NCI-H460 (cell line): ENCODE measurements at places on chromosomes 2 and 18. TPM values are rescaled to one million over a fixed set of nuclear protein-coding genes. Genes with fewer than 3 reads are reported as not detected.
A peak's percentile ranks its signal among the peaks of the same experiment; 100 is the strongest.

DNA sequence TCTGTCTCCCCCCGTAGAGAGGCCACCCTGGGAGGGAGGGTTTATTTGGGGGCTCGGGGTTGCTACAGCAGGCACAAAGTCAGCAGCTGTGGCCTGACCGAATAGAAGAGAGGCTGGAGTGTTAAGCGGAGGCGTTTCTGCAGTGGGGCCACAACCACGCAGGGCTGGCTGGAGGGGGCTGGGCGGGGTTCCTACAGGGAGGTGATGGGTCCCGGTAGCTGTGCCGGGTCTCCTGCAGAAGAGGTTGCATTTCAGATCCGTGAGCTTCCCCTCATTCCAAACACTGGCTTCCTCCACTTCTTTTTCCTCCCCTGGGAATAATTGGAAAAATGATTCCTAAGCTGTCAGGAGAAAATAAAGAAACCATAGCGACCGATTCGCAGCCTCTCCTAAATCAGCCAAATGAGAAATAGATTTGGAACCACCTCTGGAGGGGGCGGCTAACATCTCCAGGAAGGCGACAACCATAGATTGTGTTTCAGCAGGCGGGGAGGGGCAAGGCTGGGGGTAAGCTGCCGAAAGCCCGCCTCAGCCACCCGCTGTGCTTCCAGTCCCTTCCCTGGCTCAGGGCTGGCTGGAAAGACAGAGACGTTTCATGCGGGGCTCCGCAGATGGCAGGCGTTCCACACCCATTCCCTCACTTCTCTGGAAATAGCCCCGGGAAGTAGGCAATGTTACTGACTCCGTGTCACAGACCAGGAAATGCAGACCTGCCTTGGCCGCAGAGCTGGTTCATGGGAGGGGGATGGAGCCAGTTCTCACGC is 85.6 kb upstream of the TAF1B start:
- DNase-seq, result no peak

DNA sequence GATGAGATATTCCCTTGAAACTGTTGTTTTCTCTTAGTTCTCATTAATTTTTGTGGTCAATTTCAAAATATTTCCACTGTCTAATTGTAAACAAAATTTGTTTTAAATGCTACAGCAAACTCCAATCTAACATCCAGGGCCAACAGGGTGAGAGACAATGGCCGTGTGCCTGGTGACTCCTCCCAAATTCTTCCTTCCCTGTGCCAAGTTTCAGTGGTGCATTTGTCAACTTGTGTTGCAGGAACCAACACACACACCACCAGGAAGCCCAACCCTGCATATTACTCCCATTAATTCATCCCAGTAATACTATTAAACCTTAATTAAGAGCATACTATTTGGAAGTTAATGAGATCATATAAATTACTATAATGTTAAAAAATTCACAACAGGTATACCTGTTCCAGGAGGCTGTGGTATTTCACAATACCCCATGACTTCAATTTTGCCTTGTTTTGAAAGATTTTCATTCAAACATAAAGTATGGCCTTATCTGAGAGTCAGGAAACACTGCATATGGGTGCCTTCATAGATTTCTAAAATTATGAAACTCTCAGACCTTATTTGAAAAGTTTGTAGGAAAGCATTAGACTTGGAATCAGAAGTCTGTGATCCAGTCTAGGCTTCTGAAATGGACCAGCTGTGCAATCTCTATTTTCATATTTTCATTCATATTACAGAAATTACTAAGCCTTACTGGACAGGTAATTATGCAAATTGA is 1.1 kb downstream of the SERPINB2 start:
- DNase-seq, result no peak

GRCh38 chr2:49913025-49913424 is 758.7 kb upstream of the FSHR start:
- no peak for DNase-seq

GRCh38 chr2:29119211-29119610 is 4.0 kb downstream of the CLIP4 start:
- no peak for DNase-seq

DNA sequence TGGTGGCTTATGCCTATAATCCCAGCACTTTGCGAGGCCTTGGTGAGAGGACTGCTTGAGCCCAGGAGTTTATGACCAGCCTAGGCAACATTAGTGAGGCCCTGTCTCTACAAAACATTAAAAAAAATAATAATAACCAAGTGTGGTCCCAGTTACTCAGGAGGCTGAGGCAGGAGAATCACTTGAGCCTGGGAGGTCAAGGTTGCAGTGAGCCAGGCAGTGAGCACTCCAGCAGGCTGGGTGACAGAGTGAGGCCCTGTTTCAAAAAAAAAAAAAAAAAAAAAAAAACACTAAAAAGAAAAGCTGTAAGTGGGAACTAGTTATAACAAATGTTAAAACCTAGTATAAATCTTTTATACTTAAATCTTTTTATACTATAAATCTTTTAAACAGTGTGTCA is 146.2 kb upstream of the ITGA4 start:
- DNase-seq, result no peak

GRCh38 chr2:218028562-218029348 is 26.0 kb upstream of the TNS1 start:
- DNase-seq, result no peak

DNA sequence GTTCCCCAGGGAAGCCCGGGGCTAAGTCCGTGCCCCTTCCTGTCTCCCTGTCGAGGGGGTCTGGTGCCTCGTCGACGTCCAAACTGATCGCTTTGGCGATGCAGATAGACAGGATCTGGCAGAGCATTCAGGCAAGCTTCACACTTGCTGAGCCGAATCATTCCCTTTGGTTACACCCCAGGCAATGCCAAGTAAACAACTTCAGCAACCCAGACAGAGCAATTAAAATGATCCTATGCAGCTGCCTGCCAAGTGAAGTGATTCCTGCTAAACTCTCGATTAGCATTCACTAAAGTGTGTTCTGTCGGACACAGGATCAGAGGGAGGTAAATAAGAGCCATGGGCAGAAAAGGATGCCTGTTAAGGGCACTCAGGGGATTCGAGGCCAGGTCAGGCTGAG is 108.2 kb upstream of the RAB12 start:
- no peak for DNase-seq

DNA sequence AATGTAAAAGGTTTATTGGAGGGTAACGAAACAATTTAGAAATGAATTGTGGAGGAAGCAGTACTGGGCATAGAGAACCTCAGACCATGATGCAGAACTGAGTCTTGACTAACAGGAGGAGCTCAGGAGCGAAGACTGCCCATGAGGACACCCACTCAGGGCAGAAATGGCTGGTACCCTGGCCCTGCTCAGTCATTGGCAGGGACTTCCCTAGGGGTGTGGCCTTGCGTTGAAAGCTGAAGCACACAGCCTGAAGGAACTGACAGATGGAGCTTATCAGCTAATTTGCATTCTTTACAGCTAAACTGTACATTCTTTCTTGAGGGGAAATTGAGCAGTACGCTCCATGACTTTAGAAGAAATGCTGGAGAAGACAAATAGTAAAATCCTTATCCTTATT is 57.1 kb downstream of the PDK1 start:
- DNase-seq, result no peak

DNA sequence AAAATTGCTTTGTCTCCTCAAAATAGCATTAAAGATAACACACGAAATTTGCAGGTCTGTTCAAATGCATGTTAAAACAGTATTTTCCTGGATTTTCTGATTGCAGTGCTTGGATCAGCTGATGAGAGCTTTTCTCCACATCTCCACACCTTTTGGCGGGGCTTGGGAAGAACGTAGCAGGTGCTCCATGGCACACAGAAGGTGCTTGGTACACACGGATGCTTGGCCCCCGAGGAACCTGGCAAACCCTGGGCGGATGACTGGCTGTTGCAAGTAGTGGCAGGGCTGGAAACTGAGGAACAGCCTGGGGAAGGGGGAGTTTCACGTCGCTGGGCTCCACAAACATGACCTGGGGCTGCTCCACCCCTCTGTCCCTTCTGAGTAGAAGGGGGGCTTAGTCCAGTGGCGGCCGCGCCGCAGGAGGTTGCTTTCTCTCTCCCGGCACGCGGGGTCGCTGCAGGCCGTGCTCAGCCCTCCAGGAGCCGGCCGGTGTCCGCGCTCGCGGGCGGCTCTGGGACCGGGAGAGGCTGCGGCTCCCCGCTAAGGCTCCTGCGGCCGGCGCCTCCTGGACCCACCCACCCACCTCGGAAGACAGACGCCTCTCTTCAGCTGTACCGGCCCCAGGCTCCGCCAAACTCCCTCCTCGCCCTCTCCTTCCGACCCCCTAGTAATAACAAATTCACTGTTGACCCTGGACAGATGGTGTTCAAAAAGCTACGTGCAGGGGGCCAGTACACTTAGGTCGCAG is 69.3 kb downstream of the MARCO start:
- DNase-seq, result peak; percentile 26

GRCh38 chr2:24617424-24617823 is 126.4 kb downstream of the NCOA1 start:
- DNase-seq, result no peak

Gene CNOT11
- 56.6 and 64.2 TPM in 2 replicates for total RNA-seq

Gene C2orf80
- total RNA-seq, result not detected in 2 replicates

Gene ANKRD36C
- total RNA-seq, result 16.8 and 19.5 TPM in 2 replicates

Gene CENPA
- 24.2 and 31.9 TPM in 2 replicates for total RNA-seq
